ENCODE measurements at places on chromosomes 3 and 15.

DNA sequence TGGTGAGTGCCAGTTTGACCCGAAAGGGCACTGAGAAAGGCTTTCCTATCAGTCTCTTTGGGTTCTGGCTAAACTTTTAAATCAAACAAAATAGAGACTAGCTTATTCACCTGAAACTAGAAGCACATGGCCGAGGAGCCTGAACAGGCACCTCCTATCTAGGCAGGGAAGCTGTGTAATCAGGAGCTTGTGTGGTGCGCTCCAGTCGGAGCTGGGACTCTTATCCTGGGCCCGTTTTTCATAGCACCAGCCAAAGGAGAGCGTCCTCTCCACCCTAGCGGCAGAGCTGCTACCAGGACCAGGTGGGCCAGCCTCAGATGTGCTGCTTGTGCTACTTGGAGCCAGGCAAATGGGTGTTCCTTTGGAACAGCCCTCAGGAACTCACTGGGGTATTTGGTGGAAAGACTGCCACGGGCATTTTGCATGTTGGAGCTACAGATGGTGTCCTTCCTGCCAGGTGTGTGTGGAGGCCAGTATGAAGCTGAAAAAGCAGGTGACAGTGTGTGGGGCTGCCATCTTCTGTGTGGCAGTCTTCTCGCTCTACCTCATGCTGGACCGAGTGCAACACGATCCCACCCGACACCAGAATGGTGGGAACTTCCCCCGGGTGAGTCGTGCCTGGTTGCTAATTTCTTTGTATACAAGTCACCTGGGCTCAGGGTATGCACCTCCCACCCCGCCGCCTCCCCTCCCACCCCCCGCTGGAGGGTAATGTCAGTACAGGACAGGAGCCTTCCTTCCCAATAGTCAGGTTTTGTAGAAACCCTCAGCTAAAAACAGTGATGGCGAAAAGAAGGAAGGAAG lies 833 bp downstream of the MAN2A2 start:
- DNase-seq, result no peak

DNA sequence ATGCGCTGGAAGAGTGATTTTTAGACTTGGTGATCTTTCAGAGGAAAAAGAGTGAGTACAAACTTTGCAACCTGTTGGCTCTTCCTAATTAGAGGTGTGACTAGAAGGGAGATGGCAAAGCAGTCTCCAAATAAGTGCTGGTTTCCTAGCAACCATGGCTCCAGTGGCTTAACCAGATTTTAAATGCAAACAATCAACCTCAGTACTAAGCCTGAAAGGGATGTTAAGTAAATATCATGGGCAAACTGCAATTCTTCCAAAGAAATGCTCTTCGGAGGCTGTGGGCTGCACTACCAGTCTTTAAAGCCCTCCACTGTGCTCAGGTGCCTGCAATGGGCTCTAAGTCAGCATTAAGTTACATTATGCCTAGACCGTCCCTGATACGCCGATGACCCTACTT lies 678.1 kb upstream of the CCDC54 start:
- no peak for DNase-seq

GRCh38 chr3:178435575-178435974 lies 100.7 kb upstream of the KCNMB2 start:
- no peak for DNase-seq

- DNase-seq, result no peak
Observed at GRCh38 chr3:65714134-65714533, 324.6 kb downstream of the MAGI1 start.

DNA sequence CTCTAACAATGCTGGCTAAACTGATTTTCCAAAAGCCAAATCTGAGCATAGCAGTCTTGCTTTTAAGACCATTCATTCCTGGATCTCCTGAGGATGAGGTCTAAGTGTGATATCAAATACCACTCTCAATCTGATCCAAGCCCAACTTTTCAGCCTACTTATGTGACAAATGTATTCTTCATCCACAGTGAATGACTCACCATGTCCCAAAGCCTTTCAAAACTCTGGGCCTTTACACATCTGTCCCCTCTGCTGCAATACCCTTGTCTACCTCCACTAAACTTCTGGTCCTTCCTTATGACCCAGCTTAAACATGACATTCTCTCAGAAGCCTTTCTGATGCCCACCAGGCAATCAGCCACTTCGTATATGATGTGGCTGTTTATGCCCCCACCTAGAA lies 4.6 kb downstream of the ANAPC13 start:
- DNase-seq, result no peak

- no peak for DNase-seq
Observed at GRCh38 chr3:177981576-177981975, 554.7 kb upstream of the KCNMB2 start.

- no peak for DNase-seq
Observed at GRCh38 chr3:10561946-10562560, 56.7 kb upstream of the ATP2B2 start.

DNA sequence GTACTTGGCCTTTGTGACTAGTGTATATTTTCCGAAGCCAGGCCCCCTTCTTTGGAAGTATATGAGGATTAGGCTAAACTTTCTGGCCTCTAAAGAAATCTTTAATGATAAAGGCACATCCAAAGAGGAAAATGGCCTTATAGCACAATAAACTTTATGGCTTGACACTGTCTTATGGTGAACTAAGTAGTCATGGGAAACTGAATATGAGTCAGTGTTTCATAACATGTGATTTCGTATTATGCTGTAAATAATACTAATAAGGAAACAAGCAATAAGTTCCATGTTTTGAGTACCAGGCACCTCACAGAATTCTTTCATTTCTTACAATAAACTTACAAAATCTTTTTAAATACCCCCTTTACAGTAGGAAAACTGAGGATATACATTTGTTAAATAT lies 8.2 kb downstream of the ZPLD1 start:
- DNase-seq, result no peak

- DNase-seq, result no peak
Observed at GRCh38 chr3:194326968-194327217, 24.2 kb downstream of the CPN2 start.

GRCh38 chr15:68001811-68002210 lies 52.3 kb upstream of the PIAS1 start:
- DNase-seq, result no peak

DNA sequence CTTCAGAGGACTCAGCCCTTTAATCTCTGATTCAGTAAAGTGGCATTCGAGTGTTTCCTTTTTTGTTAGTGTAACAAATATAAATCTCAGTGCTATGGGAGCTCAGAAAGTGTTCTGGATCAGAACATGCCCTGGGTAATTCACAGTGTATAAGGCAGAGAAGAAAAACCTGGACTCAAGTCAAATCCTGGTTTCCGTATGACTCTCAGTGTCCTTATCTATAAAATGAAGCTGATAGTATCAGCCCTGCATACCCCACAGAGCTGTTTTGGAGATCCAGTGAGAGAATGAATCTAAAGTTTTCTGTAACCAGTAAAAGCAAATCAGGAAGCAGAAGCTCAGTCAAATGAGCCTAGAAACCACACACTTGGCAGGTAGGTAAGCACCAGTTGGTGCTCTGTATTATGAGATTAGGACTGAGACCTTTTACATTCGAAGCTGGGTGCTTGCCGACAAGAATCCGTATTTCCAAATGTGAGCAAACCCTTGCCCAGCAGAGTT lies 67.2 kb downstream of the IL1RAP start:
- DNase-seq, result no peak

DNA sequence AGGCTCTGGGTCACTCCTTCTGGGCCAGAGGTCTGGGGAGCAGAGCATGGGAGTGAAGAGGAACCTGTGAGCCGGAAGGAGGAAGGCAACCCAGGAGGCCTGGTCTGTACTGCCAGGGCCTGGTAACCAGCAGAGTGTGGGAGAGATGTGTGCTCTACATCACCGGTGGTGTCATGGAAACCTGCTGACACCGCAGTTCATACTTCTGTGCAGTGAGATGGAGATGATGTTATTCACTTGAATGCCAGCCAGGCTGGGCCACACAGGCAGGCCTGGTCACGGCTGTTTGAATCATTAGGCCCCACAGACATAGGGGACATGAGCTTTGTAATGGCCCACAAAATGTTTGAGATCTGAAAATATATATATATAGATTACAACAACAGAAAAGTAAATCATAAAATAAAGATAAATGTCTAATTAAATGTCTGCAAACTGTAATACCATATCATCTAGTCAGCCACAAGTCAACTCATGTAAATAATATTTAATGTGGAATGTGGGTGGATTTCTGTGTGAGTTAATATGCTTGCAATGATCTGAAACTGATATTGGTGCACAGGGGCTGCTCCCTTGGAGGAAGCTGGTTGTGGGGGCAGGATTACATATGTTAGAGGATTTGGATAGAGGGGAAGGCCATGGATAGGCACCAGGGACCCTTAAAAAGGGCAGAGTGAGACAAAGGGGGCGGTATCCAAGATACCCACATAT lies 108.5 kb upstream of the PFN2 start:
- DNase-seq, result no peak

Data from activated CD4-positive, alpha-beta T cell treated with anti-CD3 and anti-CD28 coated beads for 24 hours (primary cell).